Astrocyte of the spinal cord (primary cell): ENCODE measurements at places on chromosomes 1 and 21.

DNA sequence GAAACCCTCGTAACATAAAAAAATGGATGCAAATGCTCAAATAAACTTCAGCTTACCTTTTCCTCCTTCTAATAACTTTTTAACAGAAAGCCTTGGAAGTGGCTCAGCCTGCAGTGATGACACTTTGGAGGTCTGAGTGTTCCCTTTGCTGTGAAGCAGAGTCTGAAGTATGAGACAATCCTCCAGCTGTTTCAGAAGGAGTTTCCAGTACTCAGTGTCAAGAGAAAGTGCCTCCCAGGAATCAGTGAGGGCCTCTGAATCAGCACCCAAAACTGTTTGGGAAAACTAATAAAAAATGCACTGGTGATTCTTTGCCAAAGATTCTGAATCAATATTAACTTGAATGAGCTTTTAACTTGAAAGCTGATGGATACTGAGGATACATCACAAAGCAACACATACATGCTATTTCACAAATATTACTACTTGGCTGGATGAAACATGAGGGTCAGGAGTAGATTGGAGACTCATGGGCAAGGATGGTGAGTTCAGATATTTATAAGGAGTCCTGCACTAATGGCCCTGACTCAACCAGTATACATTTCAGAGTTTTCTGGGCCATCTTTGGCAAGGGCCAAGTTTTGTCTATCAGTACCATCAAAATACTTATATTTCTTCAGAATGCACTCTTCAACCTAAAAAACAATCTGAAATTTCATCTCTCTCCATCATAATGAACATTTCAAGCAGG, 77.0 kb downstream of the IARS2 start:
- no peak for DNase-seq

- no peak for DNase-seq
These were observed 17.0 kb downstream of the GPBP1L1 start for GRCh38 chr1:45669379-45669778.

DNA sequence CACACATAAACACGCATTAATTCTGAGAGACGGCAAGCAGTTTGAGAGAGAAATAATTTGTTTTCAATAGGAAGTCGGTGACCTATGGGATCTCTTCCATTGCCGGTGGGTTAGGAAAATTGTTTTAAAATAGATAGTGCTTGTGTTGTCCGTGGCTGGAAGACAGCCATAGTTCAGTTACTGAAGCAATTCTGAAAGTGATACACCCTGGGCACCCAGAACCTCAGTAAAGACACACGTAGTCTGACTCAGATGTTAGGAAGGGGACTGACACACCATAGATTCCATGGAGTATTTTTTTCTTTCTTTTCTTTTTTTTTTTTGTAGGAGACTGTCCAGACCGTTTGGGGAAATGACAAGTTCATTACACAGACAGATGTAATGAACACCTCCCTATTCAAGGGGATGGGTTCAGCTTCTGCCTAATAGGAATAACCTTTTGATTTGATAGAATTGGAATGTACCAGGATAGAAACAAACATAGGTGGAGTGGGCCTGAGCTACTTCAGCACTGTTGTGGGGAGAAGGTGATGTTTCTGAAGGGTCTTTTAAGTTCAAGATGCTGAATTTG, 1.6 kb downstream of the C1orf21 start:
- peak; percentile 64 for DNase-seq

GRCh38 chr1:29563092-29563491, 326.8 kb downstream of the PTPRU start:
- no peak for DNase-seq

GRCh38 chr1:39229504-39229903, 25.0 kb downstream of the MACF1 start:
- no peak for DNase-seq

GRCh38 chr1:104265163-104265562, 515.5 kb downstream of the AMY1C start:
- DNase-seq = no peak

GRCh38 chr1:76503100-76503499, 364.2 kb upstream of the ST6GALNAC5 start:
- no peak for DNase-seq

DNA sequence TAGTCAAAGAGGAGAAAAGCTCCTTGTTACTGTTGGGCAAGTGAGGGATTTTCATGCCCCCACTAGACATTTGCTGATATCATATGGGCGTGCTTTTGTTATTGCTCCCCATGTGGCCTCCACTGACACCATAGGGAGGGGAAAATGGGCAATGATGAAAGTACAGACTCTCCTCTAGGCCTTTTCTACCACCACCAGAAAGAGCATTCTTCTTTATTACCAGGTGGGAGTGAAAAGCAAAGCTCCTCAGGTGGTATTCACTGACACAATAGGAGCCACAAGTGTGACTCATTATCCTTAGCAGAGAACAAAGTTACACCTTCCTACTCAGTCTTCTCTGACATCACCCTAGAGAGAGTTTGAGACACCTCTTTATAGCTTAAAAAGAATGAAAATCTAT, 667.1 kb downstream of the LTN1 start:
- DNase-seq = no peak

- DNase-seq = no peak
These were observed 66.0 kb upstream of the UBE2U start for GRCh38 chr1:64137412-64137803.

- peak; percentile 92 for DNase-seq
These were observed 19.5 kb upstream of the ADAR start for GRCh38 chr1:154627257-154628120.

DNA sequence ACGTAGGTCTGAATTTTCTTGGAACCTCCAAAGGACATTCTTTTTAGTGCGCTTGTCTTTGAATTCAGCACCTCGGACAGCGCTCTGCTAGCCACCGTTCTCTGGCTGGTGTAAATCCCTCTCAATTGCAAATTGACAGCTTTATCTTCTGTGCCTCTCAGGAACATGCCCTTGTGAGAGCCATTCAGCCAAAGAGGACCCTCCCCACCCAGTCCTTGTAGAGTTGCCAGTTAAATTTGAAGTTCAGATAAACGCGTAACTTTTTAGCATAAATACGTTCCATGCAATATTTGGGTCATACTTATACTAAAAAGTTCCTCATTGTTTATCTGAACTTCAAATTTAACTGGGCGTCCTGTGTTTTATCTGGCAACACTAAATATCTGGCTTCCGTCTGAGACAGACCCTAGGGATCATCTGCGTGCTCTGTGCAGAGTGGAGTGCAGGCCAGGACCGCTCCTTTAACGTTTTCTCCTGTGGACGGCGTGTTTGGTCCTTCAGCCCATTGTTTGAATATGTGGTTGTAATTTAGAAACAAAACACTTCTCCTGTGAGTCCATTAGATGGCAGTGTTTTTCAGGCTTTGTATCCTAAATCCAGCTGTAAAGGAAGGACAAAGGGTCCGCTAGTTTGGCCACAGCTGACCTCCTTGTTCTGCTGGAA, 7.0 kb downstream of the KCNAB2 start:
- DNase-seq = peak; percentile 74

DNA sequence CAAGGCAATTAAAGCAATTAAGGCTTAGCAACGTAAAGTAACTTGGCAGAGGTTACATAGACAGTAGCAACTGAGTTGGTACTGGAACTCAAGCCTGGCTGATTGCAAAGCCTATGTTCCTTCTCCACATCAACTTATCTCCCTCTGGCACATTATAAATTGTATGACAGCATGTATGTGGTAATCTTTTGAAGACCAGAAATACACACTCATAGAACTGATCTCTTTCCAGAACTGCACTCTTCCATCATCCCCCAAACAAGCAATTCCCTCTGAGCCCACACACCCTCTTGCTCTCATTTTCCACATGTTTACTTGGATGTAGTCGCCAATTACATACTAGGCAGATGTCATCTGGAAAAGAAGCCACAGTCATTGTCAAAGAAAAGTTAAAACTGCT, 502.2 kb downstream of the PLPP3 start:
- DNase-seq = no peak

GRCh38 chr1:12461754-12462153, 156.3 kb downstream of the DHRS3 start:
- no peak for DNase-seq

GRCh38 chr1:36773827-36774541, 260.3 kb downstream of the GRIK3 start:
- no peak for DNase-seq

DNA sequence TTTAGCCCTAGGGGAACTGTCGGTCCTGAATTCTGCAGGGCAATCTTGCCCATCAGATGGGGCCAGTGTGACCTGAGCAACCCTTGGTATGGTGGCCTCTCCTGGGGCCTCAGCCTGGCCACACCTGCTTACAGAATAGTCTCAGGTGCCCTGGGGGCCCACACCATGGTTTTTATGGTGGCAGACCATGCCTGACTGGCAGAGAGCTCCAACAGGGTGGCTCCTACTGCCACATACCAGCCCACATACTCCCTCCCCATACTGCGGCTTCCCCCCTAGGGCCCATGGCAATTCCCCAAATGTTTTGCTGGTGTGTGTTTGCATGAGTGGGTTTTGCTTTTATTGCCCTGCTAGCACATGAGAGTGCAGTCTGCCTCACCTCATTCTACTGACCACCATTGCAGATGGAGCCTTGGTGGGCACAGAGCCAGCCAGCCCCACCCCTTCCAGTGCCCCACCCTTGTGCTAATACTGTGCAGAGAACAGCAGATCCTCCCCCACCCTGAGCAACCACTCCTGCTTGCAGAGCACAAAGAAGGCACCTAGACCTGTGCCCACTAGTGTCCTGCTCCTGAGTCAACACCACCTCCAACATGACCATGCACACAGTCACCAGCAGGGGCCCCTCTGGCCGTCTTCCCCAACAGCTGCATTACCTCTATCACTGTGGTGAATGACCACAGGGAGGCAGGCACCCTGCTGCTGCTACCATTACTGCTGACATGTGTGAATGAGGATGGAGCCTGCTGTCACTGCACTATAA, 86.8 kb downstream of the GDAP2 start:
- DNase-seq = no peak

- no peak for DNase-seq
These were observed 324.8 kb downstream of the RWDD3 start for GRCh38 chr1:95558791-95559190.
